ENCODE measurements at places on chromosomes 5 and 9.

DNA sequence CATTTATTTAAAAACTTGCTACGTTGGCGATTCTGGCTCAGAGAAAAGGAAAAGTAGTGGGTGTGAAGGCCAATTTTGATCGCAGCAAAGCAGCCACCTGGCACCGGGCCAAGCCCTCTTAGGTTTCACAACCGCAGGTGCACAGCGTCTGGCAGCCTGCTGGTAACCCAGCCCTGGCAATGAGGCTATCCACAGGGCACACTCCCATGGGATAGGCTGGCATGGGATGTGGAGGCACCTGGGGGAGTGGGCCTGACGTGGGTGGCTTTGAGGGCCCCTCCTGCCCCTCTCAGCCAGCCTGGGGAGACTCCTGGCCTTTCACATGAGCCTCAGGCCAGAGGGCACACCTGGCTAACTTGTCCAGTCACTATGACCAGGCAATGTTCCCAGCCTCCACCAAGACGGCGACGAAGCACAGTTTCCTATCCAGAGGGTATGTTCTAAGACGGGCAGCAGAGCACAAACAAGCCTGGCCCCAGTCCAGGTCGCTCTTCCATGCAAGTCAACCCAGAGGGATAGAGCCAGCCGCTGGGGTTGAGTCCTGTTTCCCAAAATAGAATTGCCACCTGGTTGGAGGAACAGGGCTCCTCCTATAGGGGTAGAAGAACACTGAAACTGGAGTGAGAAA lies 19.0 kb downstream of the CMBL start:
- no peak for DNase-seq

DNA sequence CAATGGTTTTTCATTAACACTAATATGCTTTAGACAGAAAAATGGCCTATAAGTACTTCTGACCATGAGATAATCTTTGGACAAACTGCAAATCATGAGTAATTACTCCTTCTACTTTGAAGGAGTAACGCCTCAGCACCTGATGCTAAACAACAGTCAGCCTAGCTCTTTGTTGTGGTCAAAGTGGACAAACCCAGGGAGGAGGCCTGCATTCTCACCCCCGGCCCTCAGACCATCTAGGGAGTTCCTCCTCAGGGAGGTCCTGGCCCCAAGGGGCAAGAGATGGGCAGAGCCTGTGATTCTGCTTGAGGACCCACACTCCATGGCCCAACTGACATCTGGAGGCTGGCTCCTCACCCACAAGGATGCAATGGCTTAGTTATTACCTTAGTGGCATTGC lies 48.2 kb upstream of the ANGPTL2 start:
- no peak for DNase-seq

GRCh38 chr5:115844321-115844817 lies 2.6 kb downstream of the AP3S1 start:
- no peak for DNase-seq

DNA sequence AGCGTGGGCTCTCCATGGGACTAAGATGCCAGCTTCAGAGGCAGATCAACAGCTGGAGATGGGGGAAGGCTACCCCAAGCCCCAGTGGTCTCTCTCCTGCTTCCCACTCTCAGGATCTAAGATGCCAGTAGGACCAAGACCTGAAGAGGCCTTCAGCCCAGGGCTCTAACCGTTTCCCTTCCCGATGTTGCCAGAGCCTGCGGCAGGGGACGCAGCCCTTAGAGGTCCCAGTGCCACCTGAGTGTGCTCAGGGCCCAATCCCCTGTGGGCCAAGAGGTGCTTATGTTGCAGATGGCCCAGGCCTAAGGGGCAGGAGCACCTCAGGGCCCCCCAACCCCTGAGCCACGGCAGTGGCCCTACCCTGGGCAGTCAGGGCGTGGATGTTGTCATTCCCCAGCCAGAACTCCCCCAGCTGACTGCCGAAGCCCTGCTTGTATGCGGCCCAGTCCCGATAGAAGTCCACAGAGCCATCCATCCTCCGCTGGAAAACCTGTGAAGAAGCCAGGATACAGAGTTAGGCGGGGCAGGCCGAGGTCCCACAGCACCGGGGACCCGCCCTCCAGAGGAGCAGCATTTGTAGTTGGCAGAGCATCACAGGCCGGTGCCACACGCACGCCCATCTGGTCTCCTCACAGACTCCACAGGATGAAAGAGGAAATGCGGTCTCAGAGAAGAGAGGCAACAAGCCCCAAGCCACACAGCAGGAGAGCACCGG lies 5.4 kb downstream of the FCN1 start:
- no peak for DNase-seq

- DNase-seq = no peak
These were observed 44.4 kb downstream of the BNC2 start for GRCh38 chr9:16825971-16826625.

DNA sequence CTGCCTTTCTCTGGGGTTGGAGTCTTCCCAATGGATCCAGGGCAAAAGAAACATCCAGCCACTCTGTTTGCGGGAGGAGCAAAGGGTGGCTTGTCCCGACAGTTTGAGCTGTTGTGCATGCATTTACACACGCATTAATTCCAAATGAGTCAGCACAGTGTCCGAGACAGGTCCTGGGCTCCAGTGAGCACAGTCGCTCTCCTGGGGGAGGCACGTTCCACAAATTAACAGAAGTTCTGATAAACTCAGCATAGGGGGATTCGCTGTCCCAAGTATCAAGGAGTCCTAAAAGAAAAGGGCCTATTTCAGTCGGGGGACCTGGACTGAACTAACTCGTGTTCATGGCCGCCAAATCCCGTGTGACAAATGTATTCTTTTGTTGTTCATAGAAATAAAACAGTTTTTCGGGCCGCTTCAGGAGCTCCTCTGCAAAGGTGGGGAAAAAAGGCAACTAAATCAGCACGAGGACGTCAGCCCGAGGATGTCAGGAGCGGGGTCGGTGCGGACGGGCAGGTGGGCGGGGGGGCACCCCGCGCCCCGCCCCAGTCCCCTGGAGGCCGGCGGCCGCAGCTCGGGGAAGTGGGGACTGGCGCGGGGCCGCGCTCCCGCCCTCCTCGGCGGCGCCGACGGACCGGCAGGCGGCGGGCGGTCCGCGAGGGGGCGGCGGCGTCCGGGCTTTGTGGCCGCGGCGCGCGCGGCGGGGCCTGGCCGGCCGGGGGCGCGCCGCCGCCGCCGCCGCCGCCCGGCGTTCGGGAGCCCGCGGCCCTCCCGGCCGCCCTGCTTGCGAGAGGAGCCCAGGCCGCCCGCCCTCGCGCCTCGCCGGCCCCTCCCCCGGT lies at the start of gene MSANTD3:
MSANTD3 (plus strand) TSS at position 614 of the 836 bp plus-strand sequence. CDS start 14,796 bp downstream, outside the sequence.
- DNase-seq = no peak

DNA sequence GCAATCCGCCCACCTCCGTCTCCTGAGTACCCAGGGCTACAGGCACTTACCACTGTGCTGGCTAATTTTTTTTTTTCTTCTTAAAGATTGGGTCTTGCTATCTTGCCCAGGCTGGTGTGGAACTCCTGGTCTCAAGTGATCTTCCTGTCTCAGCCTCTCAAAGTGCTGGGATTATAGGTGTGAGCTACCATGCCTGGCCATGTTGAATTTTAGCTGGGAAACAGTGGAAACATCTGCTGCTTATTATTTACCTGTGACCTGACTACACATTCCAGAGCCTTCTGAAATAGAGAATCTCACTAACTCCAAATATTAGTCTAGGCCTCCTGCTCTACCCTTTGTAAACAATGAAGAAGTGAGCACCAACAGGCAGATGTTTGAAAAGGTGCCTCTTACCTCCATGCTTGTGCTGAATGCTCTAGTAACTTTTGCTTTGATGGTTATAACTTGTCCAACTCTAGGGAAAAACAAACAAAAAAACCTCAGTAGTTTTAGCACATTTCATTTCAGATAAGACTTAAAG lies 22.5 kb downstream of the ACOT12 start:
- no peak for DNase-seq

- DNase-seq = no peak
These were observed 40.7 kb downstream of the PFDN1 start for GRCh38 chr5:140262221-140262620.

DNA sequence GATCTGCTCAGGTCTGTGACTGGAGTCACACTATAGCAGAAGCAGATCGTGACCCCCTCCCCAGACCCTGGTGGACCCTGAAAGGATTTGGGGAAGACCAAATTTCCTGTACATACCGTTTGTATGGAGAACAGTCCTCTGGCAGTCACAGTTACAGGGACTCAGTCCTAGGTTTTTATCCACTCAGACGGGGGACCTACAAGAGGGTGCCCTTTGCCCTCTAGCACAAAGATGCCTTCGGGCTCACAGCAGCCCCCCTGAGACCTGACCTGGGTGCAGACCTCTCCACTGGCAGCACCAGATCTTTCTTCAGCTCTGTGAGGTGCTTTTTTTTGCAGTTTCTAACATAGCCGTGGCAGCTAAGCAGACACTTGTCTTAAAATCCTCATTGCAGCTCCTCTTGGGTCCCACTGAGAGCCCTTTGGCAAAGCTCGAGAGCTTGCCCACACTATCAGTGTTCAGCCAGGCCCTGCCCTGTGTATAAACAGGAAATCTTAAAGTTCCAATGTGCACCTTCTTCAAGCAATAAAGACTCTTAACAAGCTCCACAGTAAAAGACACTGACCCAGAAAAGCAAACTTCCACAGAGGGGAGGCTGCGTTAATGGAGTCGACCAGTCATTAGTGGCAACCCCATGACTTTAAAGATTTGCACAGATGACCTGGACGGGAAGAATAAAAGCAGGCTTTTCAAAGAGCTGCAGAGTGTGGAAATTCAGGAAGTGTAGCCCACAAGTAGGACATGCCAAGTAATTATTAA lies 71.8 kb upstream of the LHFPL2 start:
- DNase-seq = no peak

DNA sequence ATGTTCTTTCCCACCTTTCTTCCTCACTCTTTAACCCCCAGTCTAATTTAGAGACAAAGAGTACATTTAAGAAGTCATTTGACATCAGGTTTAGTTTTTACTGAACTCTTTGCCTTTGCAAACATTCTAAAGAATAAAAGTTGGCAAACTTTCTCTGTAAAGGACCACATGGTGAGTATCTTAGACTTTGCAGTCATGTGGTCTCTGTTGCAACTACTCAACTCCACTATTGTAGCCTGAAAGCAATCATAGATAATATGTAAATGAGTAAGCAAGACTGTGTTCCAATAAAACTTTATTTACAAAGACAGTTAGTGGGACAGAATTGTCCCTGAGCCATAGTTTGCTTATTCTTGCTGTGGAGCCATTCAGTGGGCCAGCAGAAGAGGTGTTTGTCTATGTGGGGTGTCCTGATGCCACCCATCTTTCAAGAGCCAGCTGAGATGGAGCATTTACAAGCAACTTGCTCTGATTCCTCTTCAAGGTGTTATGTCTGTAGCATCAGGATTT lies 25.4 kb downstream of the ABLIM3 start:
- no peak for DNase-seq

GRCh38 chr5:117144086-117144485 lies 569.5 kb upstream of the SEMA6A start:
- no peak for DNase-seq

DNA sequence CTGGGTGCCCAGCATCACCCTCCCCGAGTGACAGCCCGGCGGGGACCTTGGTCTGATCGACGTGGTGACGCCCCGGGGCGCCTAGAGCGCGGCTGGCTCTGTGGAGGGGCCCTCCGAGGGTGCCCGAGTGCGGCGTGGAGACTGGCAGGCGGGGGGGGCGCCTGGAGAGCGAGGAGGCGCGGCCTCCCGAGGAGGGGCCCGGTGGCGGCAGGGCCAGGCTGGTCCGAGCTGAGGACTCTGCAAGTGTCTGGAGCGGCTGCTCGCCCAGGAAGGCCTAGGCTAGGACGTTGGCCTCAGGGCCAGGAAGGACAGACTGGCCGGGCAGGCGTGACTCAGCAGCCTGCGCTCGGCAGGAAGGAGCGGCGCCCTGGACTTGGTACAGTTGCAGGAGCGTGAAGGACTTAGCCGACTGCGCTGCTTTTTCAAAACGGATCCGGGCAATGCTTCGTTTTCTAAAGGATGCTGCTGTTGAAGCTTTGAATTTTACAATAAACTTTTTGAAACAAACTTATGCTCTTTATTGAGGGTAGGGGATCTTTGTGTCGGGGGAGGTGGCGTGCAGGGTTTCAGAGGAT lies 1.3 kb downstream of the GADD45G start:
- DNase-seq = no peak

- no peak for DNase-seq
These were observed 416.8 kb downstream of the TUSC1 start for GRCh38 chr9:25261445-25261844.

- no peak for DNase-seq
These were observed 287.5 kb downstream of the ELAVL2 start for GRCh38 chr9:23538461-23539003.

DNA sequence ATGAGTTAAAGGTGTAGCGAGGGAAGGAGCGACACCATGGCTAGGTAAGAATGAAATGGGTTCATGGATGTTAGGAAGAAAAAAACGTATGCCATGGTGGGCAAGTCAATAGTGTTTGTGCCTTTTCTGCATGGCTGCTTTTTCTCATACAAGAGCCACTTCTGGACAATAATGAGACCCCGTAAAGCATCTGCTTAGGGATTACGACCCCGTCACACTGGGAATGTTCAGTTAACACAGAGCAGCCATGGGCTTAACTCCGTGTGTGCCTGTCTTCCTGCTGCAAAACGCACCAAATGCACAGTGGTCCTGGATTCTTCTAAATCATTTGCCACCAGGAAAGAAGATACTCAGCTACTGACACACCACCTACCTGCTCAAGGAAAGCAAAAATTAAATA lies 81.8 kb downstream of the NFIB start:
- DNase-seq = no peak

GRCh38 chr5:97851036-97851435 lies 668.0 kb upstream of the RIOK2 start:
- no peak for DNase-seq

GRCh38 chr5:179400020-179400419 lies 54.8 kb upstream of the ADAMTS2 start:
- DNase-seq = no peak

DNA sequence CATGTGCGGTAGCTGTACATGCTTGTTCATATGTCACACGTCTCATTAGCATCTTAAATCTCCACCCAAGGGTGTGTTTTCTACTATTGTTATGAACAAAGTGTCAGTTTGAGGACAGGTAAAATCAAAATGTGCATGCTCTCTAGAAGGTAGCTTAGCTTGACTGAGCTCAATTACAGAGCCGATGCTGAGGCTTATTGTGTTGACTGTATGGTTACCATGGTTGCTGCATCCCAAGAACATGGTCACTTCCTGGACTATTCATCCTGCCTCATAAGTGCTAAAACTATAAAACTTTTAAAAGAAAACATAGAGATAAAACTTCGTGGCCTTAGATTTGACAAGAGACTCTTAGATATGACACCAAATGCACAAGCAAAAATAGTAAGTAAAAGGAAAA lies 426.1 kb upstream of the CTNND2 start:
- DNase-seq = no peak

GRCh38 chr9:108854641-108855528 lies 901 bp downstream of the ACTL7B start:
- DNase-seq = no peak

DNA sequence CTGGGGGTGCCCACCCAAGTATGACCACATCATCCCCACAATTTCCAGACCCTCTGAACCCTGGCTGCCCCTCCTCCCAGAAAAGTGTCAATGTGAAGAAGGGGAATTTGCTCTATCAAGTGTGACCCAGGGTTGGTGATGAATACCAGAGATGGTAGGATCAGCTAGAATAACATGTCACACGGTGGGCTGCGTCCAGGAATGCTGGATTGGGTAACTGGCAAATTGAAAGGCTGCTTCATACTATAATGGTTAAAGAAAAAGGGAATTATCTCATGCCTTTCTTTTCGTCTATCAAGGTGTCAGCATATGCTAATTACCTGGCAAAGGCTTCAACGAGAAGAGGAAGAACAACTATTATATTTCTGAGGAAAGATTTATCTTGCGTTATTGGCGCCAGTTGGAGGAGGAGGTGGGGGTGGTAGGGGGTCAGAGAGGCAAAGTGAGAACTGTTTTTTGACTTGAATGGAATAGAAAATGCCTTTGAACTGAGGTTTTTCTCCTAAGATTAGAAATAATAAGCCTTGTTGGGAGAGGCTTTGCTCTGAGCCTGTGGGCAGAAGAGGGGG lies 27.8 kb upstream of the ARAP3 start:
- no peak for DNase-seq
